Upper lobe of right lung (tissue), 1 donor: ENCODE measurements at places on chromosomes 7 and 10. TPM values are rescaled to one million over a fixed set of nuclear protein-coding genes. Genes with fewer than 3 reads are reported as not detected.
A peak's percentile ranks its signal among the peaks of the same experiment; 100 is the strongest.

Gene RADIL
- 7.3 TPM for total RNA-seq

Gene PARD3
- 38.5 TPM for total RNA-seq

Gene MMS19
- 70.7 TPM for total RNA-seq

Gene REPIN1
- total RNA-seq = 93.7 TPM

Gene LRIT1
- total RNA-seq = not detected

Gene AKR1C4
- total RNA-seq = not detected

DNA sequence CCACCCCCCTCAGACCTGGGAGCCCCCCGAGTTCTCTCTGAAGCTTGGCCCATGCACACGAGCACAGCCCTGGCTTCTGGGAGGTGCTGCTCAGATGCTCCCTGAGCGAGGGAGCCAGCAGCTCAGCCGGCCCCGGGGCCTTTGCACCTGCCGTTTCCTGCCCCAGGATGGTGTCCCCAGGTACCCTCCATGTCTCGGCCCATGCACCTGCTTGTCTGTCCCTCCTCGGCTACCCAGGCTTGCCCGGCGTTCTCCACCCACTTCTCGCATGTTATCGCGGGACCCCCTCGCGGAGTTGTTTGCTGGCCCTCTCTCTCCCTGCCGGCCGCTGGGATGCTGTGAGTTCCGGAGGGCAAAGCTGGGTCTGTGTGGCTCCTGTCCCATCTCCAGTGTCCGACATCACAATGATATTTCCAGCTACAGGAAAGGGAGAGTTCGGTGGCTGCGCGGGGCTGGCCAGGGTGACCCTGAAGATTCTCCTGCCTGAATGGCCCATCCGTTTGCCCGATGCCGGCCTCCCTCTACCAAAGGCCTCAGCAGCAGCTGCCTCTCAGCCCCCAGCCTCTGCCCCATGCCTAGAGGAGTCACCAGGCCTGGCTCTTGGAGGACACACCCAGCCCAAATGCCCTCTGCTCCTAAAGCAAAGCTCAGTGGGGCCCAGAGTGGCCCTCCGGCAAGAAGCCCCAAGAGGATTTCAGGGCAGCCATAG, 12.2 kb upstream of the LFNG start:
- DNase-seq = no peak

GRCh38 chr10:88090568-88091214, 227.3 kb downstream of the PTEN start:
- DNase-seq = no peak

DNA sequence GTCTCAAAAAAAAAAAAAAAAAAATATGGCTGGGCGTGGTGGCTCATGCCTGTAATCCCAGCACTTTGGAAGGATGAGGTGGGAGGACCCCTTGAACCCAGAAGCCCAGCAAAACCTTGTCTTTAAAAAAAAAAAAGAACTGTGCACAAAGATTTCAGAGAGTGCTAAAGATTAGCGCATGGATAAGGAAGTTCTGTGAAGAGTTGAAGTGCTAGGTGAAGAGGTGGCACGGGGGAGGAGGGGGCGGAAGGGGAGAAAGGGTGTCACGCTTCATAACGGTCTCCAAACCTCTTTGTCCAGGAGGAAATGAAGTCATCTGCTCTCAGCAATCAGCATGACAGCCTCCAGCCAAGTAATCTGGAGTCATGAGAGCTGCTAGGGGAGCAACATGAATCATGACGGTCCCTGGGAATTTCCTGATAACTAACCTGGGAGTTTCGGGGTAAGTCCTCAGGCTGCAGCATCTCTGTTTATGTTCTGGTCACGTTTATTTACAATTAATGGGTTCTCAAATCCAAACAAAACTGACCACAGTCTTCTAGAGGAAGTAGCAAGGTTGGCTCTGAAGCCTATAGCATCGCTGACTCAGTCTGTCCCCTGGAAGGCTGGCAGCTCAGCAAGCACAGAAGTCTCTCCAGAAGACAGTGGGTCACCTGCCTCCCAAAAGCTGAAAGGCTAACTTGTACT, 1.9 kb upstream of the PLAU start:
- DNase-seq = peak; percentile 78

- DNase-seq = no peak
These were observed 137.9 kb upstream of the PPIF start for GRCh38 chr10:79209340-79209739.
